Karpas-422 (cell line): ENCODE measurements at places on chromosomes 2 and 18. TPM values are rescaled to one million over a fixed set of nuclear protein-coding genes. Genes with fewer than 3 reads are reported as not detected.

DNA sequence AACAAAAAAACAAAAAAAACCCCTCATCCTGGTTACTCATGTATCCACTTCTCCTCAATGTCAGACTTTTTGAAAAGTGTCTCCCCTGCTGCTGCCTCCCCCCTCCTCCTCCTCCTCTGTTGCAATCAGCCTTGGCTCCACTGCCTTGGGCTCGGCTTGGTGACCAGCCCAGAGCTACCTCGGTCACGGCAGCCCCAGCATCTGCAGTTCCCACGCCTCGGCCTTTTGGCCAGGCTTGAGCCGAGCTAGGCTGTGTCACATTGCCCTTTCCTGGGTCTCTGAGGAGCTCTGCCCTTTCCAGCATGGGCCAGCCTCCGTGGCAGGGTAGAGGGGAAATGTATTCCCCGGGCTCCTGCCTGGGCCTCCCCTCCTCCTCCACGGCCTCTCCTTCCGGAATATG lies 22.7 kb upstream of the INHBB start:
- no peak for DNase-seq
- H3K4me1 ChIP-seq = peaks cover 28% of the 10 kb centered on the region
- no peaks in the 10 kb centered on the region for H3K36me3 ChIP-seq
- H3K4me3 ChIP-seq = no peak overlapping the region
- no peak overlapping the region for H3K27ac ChIP-seq

Gene WNT10A
- 2.9 and 3.8 TPM in 2 replicates for total RNA-seq

Gene FBLN7
- 0.07 TPM in 2 replicates for total RNA-seq

DNA sequence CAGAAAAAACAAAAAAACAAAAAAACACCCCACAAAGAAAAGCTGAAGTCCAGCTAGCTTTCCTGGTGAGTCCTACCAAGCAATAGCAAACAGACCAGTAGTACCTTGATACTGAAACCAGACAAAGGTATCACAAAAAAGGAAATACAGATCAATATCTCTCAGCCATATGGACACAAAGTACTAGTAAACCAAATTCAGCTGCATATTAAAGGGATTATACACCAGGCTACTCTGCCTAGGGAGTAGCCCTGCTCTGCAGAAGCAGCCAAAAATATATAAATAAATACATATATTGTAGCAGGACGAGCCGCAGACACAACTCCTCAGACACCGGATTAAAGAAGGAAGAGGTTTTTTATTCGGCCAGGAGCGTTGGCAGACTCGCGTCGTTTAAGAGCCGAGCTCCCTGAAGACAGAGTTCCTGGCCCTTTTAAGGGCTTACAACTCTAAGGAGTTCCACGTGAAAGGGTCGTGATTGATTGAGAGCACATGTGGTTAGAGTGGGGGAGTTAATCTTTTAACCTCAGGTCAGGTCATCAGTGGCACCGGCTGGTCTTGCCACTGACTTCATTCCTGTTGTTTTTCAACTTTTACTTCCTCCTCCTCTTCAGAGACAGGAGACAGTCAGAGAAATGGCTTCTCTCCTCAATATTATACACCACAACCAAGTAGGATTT lies 38.4 kb upstream of the DTNB start:
- no peaks in the 10 kb centered on the region for H3K27me3 ChIP-seq
- H3K4me3 ChIP-seq = no peak overlapping the region

DNA sequence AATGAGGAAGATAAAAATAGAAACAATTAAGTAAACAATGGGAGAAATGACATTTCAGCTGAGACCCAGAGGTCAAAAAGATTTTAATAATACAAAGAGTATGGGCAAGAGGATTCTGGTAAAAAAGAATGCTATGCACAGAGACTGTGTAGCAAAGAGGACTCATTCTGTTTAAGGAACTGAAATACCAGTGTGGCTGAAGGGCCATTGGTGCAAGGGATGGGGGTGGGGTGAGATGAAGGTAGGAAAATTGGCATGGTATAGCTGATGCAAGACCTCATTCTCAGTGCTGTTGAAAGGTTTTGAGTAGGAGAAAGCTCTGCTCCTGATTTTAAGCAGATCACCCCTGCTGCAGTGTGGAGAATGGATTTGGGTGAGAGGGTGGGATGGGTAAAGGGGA lies 10.8 kb downstream of the GALNT1 start:
- H3K36me3 ChIP-seq = peaks cover 35% of the 10 kb centered on the region; the same call in 1 of the 2 replicates
- peaks cover 88% of the 10 kb centered on the region for H3K4me1 ChIP-seq
- H3K27me3 ChIP-seq = no peaks in the 10 kb centered on the region
- H3K4me3 ChIP-seq = peak overlapping the region; percentile 11; the same call in 1 of the 2 replicates
- peak overlapping the region; percentile 86 for H3K27ac ChIP-seq
